ENCODE measurements at places on chromosomes 11 and 22. TPM values are rescaled to one million over a fixed set of nuclear protein-coding genes. Genes with fewer than 3 reads are reported as not detected.

GRCh38 chr11:65454311-65454695 lies 31.7 kb downstream of the NEAT1 start:
- peak overlapping the region; percentile 95 for H3K27ac ChIP-seq
- H3K27me3 ChIP-seq, result no peaks in the 10 kb centered on the region
- no peaks in the 10 kb centered on the region for H3K36me3 ChIP-seq
- H3K4me1 ChIP-seq, result no peaks in the 10 kb centered on the region

GRCh38 chr11:116172851-116173250 lies 599.9 kb downstream of the BUD13 start:
- no peaks in the 10 kb centered on the region for H3K27me3 ChIP-seq
- H3K36me3 ChIP-seq, result no peaks in the 10 kb centered on the region
- no peak overlapping the region for H3K27ac ChIP-seq
- no peak overlapping the region for H3K4me3 ChIP-seq

GRCh38 chr22:19460036-19460435 lies 12.5 kb upstream of the C22orf39 start:
- no peaks in the 10 kb centered on the region for H3K4me1 ChIP-seq
- H3K4me3 ChIP-seq, result no peak overlapping the region
- no peak for DNase-seq
- H3K27me3 ChIP-seq, result no peaks in the 10 kb centered on the region
- H3K27ac ChIP-seq, result no peak overlapping the region

- no peaks in the 10 kb centered on the region for H3K27me3 ChIP-seq
- DNase-seq, result no peak
- no peaks in the 10 kb centered on the region for H3K4me1 ChIP-seq
- H3K27ac ChIP-seq, result no peak overlapping the region
These were observed 80.3 kb downstream of the BUD13 start for GRCh38 chr11:116692318-116693101.

DNA sequence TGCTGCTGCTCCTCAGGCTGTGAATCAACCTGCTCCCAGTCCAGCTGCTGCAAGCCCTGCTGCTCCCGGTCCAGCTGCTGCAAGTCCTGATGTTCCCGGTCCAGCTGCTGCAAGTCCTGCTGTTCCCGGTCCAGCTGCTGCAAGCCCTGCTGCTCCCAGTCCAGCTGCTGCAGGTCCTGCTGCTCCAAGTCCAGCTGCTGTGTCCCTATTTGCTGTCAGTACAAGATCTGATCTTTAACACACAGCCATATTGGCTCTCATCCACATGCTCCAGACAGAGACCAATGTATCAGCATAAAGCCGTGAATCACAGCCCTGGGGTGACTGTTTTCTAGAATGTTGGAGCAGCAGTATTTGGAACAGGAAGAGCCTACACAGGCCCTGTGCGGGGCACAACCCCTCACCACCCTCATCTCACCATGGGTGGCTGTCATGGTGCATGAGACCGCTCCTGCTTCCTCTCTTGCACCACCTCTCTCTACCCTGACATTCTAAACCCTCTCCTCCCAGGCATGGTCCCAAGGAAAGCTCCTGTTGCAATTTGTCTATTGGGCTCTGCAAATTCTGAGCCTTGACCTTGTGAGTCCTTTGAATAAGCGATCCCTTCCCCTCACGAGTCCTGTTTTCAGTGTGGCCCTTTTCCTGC lies 3.5 kb downstream of the KRTAP5-10 start:
- no peaks in the 10 kb centered on the region for H3K36me3 ChIP-seq
- H3K27me3 ChIP-seq, result no peaks in the 10 kb centered on the region
- H3K4me1 ChIP-seq, result no peaks in the 10 kb centered on the region
- DNase-seq, result no peak
- no peak overlapping the region for H3K4me3 ChIP-seq

DNA sequence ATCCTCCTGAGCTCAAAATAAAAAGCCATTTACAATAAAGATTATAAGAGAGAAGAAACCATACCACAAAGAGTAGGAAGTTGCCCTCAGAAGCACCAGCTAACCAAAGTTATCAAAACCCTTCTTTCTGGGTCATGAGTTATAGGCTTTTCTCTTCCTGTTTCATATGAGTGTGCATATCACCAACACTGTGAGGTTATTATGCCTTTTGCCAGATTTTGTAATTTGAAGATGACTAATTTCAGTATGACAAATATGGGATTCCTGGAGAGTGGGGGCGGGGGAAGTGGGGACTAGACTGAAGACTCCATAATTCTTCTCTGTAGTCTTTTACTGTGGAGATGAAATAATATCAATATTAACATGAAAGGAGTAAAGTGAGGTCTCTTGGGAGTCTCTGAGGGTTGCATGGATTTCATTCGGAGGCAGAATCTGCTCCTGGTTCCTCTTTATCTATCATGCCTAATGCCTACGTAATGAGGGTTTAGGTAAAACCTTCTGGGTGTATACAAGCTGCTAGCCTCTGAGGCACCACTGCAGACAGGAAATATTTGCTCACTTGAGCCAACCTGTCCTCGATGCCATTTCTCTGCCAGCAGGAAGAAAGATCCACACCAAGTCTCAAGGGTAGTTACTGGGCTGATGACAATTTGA lies 2.1 kb downstream of the LPXN start:
- no peaks in the 10 kb centered on the region for H3K4me1 ChIP-seq
- H3K36me3 ChIP-seq, result no peaks in the 10 kb centered on the region
- peak overlapping the region; percentile 28 for H3K27ac ChIP-seq
- H3K4me3 ChIP-seq, result no peak overlapping the region
- peak; percentile 50 for DNase-seq
- H3K27me3 ChIP-seq, result no peaks in the 10 kb centered on the region

The LRRC4C gene
- total RNA-seq, result not detected

The RTN4R gene
- not detected for total RNA-seq

The KLHDC7B gene
- not detected for total RNA-seq

Data from uterus (tissue), 4 donors.